PC-9 (cell line): ENCODE measurements at places on chromosomes 5 and 9. TPM values are rescaled to one million over a fixed set of nuclear protein-coding genes. Genes with fewer than 3 reads are reported as not detected.
A peak's percentile ranks its signal among the peaks of the same experiment; 100 is the strongest.

DNA sequence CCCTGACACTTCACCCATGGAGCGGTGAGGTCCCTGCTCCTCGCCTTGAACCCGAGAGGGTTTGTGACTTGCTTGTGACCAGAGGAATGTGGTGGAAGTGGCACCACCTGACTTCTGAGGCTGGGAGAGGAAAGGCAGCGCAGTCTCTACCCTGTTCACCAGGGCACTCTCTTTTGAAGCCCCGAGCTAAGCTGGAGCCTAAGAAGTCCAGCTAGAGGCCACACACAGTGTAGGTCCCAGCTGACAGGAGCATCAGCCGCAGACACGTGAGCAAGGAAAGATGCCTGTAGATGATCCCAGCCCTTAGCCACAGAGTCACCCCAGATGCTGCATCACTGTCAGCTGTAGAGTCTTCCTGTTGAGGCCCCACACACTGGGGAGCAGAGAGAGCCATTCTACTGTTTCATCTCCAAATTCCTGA, 1.7 kb upstream of the ANGPTL2 start:
- H3K4me3 ChIP-seq: no peak overlapping the region
- H3K27ac ChIP-seq: no peak overlapping the region
- no peaks in the 10 kb centered on the region for H3K27me3 ChIP-seq
- no peaks in the 10 kb centered on the region for H3K36me3 ChIP-seq
- no peak for DNase-seq
- peaks cover 9% of the 10 kb centered on the region for H3K4me1 ChIP-seq

DNA sequence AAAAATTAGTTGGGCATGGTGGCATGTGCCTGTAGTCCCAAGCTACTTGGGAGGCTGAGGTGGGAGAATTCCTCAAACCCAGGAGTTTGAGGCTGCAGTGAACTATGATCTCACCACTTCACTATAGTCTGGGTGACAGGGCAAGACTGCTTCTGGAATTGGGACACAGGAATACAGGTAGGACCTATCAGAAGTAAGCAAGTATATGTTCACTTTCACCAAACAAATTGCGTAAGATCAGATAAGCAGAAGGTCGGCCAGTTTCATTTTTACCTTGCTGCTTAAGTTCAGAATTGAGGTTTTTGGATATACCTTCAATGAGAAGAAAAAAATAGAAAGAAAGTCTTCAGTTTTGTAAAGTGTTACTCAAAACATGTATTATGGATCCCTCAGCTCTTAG, 171.7 kb downstream of the MAT2B start:
- no peak overlapping the region for H3K4me3 ChIP-seq
- no peak overlapping the region for H3K27ac ChIP-seq
- no peaks in the 10 kb centered on the region for H3K36me3 ChIP-seq
- no peaks in the 10 kb centered on the region for H3K4me1 ChIP-seq
- H3K27me3 ChIP-seq: no peaks in the 10 kb centered on the region

DNA sequence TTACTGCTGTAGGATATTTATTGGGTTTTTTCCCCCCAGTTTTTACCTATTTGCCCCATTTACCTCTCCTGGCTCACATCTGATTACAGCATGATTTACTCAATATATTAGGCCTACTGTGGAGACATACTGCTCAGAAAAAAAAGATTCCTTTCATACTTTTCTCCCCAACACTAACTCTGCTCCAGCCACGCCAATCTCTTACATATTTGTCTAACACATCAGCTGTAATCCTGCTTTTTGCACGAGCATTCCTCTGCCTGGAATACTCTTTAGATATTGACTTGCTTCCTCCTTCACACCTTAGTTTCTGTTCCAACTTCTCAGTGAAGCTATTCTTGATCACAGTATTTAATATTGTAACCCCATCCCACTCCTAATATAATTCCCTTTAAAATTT, 158.1 kb upstream of the VCAN start:
- DNase-seq: no peak
- no peaks in the 10 kb centered on the region for H3K4me1 ChIP-seq
- H3K27me3 ChIP-seq: no peaks in the 10 kb centered on the region
- no peak overlapping the region for H3K27ac ChIP-seq
- H3K36me3 ChIP-seq: no peaks in the 10 kb centered on the region

- no peak for DNase-seq
- H3K36me3 ChIP-seq: no peaks in the 10 kb centered on the region
- H3K27ac ChIP-seq: no peak overlapping the region
- no peak overlapping the region for H3K4me3 ChIP-seq
- peaks cover 10% of the 10 kb centered on the region for H3K4me1 ChIP-seq
Measured at GRCh38 chr5:133793756-133794465, 174.5 kb downstream of the C5orf15 start.

GRCh38 chr9:28001096-28001495, 427.8 kb upstream of the C9orf72 start:
- no peaks in the 10 kb centered on the region for H3K4me1 ChIP-seq
- no peak for DNase-seq
- H3K36me3 ChIP-seq: no peaks in the 10 kb centered on the region
- H3K27me3 ChIP-seq: no peaks in the 10 kb centered on the region

- H3K27ac ChIP-seq: peak overlapping the region; percentile 28
- H3K27me3 ChIP-seq: no peaks in the 10 kb centered on the region
- peaks cover 18% of the 10 kb centered on the region for H3K4me1 ChIP-seq
- peak overlapping the region; percentile 98 for H3K4me3 ChIP-seq
- no peaks in the 10 kb centered on the region for H3K36me3 ChIP-seq
Measured at GRCh38 chr9:95506678-95507463, 9.9 kb downstream of the PTCH1 start.

DNA sequence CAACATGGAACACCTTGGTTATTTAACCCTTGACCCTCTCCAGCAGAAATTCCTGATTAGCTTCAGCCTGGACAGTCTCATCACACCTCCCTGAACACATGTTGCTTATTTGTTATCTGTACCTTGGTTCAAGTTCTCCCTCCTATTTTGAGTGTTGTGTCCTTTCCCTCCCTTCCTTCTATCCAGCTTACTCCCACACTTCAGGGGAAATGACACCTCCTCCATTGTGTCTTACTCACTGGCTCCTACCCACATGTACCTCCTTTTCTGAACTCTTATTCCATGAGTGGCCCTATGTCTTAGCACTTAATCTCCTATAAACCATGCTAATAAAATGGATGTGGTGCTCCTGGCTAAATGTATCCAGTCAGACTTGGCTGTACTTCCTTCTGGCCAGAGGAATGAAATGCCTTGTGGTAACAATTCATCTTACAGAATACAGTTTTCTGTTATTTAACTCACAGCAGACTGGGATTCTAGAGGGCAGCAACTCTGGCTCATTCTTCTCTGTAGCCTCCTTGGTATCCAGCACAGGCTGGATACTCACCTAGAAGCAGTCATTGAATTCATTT, 11.2 kb downstream of the LIX1 start:
- H3K27me3 ChIP-seq: no peaks in the 10 kb centered on the region
- no peak overlapping the region for H3K27ac ChIP-seq
- no peaks in the 10 kb centered on the region for H3K36me3 ChIP-seq
- DNase-seq: no peak

DNA sequence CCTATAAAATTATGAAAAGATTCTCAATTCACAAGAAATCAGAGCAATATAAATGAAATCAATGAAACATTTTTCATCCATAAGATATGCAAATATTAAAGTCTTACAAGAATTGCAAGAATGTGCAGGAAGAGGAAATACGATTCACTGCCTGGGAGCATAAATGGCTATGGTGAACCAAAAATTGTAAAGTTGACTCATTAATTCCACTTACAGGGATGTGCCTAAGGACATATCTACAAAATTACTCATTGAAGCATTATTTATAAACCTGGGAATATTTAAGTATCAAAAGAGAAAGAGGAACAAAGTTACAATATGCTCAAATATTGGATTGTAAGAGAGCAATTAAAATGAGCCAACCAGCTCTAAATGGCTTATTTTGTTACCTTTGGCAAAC, 6.9 kb upstream of the NIPSNAP3A start:
- no peak overlapping the region for H3K4me3 ChIP-seq
- H3K4me1 ChIP-seq: peaks cover 11% of the 10 kb centered on the region; the same call in 1 of the 2 replicates
- H3K27me3 ChIP-seq: no peaks in the 10 kb centered on the region
- H3K27ac ChIP-seq: peak overlapping the region; percentile 22; the same call in 1 of the 2 replicates
- H3K36me3 ChIP-seq: no peaks in the 10 kb centered on the region

DNA sequence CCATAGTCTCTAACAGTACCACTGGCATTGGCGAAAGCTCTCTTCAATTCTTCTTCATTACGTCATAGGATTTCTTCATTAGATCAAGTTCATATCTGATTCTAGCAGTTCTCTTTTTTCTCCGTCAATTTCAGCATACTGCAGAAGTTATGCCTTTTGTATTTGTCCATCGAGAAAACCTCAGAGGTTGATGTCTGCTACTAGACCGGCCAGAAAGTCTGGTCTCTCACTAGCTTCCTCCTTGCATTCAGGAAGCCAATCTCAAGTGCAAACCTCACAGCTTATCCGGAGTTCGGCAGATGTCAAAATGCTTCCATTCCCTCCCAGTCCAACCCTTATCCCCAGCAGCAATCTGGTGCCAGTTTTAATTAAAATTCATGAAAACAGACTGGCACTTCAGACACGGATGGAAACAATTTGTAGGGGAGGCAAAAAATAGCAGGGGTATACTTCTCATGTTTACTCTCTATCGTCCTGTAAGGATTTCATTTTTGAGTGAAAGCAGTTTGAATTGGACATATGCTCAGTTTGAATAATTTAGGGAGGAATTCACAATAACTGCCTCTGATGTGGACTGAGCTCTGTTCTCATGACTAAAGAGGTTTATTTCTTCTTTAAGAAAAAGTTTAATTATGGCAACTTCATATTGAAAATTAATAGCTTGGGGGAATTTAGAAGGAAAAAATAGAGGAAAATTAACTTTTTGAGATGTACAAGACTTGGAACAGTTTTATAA, 56.4 kb upstream of the TMC1 start:
- DNase-seq: no peak
- H3K4me1 ChIP-seq: no peaks in the 10 kb centered on the region
- no peak overlapping the region for H3K4me3 ChIP-seq
- H3K27ac ChIP-seq: no peak overlapping the region
- no peaks in the 10 kb centered on the region for H3K36me3 ChIP-seq
- H3K27me3 ChIP-seq: no peaks in the 10 kb centered on the region

DNA sequence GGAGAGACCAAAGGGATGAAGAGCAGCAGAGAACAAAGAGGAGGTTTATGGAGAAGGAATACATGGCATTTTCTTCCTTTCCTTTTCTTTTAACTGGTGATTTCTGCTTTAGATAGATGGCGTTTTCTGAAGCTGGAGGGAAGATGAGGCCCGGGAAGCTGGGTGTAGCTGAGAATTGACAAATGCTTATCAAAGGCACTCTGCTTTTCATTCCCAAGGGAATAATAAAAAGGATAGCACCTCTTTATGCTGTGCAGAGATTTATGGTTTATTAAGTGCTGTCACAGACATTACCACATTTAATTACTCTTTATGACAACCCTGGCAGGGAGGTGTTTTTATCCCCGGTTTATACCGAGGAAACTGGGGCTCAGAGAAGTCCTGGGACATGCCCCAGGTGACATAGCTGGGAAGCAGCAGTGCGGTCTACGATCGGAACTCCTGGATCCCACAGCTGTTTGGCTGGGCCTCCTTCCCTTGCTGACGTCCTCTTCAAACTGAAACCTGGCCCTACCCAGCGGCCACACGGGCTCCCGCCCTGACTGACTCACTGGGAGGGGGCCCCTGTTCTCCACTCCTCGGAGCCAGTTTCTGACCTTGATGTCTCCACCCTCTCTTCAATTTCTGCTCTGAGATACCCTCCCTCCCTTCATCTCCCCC, 8.2 kb upstream of the EPB41L4B start:
- H3K36me3 ChIP-seq: no peaks in the 10 kb centered on the region
- DNase-seq: peak; percentile 88
- no peaks in the 10 kb centered on the region for H3K27me3 ChIP-seq
- peak overlapping the region; percentile 35; the same call in 1 of the 2 replicates for H3K4me3 ChIP-seq
- peak overlapping the region; percentile 73 for H3K27ac ChIP-seq

DNA sequence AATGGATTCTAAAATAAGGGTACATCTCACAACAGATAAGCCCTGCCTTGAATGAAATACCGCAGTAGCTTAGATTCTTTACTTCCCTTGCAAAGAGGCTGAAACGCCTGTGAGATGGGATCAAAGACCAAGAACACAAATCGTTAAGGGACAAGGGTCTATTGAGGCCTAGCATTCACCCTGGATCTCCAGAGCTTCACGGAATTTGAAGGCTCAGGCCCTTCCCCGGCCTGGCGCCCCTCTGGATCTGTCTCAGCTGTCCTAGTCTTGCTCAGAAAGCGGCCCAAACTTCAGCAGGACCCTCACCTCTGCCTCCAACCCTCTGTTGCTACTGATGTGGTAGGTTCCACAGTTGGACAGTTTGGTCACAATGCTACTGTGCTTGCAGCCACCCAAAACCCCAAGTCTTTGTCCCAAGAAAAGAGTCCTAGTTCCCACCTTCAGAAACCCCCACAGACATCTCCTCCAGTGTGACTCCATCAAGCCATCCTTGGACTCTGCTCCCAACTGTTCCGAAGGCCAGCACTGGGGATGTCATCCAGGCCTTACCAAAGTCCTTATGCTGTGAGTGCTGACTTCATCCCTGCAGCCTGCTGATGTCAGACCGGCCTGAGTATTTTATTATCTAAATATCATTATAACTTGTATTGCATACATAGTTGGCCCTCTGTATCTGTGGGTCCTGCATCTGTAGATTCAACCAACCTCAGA, 9.4 kb downstream of the CORO2A start:
- no peak for DNase-seq
- no peaks in the 10 kb centered on the region for H3K36me3 ChIP-seq
- no peak overlapping the region for H3K27ac ChIP-seq
- no peaks in the 10 kb centered on the region for H3K4me1 ChIP-seq

DNA sequence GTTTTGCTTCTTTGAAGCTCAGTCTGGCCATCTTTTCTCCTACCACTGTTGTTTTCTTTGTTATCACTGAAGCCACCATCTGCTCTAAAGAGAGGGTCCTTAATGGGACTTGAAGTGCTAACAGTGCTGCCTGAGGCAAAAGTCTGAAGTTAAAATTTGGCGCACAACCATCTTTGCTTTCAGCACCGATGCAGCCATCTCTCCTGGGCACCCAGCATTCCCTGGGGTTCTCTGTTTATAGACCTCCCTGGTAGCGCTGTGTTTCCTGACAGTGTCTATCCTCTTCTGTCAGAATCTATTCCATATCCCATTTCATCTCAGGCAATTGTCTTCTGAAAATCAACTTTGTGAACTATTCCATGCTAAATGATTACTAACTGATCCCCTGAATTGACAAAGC, 491.5 kb upstream of the MPDZ start:
- no peak overlapping the region for H3K27ac ChIP-seq
- no peaks in the 10 kb centered on the region for H3K4me1 ChIP-seq
- H3K27me3 ChIP-seq: no peaks in the 10 kb centered on the region
- H3K4me3 ChIP-seq: no peak overlapping the region
- no peaks in the 10 kb centered on the region for H3K36me3 ChIP-seq
- DNase-seq: no peak

- H3K36me3 ChIP-seq: no peaks in the 10 kb centered on the region
- H3K4me1 ChIP-seq: peaks cover 15% of the 10 kb centered on the region
- no peak for DNase-seq
- no peaks in the 10 kb centered on the region for H3K27me3 ChIP-seq
- H3K4me3 ChIP-seq: peak overlapping the region; percentile 92; the same call in 1 of the 2 replicates
Measured at GRCh38 chr9:137044037-137044436, 1.9 kb downstream of the NPDC1 start.

The PRRX2 gene
- total RNA-seq: 0.98 and 1.6 TPM in 2 replicates

The NRARP gene
- total RNA-seq: 20.6 and 25.8 TPM in 2 replicates

The SHB gene
- 22.7 and 23.8 TPM in 2 replicates for total RNA-seq

The ESM1 gene
- 0.15 TPM in 1 of 2 replicates, not detected in the other for total RNA-seq

The EQTN gene
- total RNA-seq: not detected in 2 replicates

The NUP188 gene
- 59.7 and 90.0 TPM in 2 replicates for total RNA-seq

The GTF2H2 gene
- 18.8 and 19.4 TPM in 2 replicates for total RNA-seq

The LMBRD2 gene
- 8.5 and 18.0 TPM in 2 replicates for total RNA-seq
